ENCODE measurements at places on chromosomes 5 and 9. TPM values are rescaled to one million over a fixed set of nuclear protein-coding genes. Genes with fewer than 3 reads are reported as not detected.

- no peak for DNase-seq
These were observed 7.4 kb downstream of the BRD3OS start for GRCh38 chr9:134032456-134033222.

DNA sequence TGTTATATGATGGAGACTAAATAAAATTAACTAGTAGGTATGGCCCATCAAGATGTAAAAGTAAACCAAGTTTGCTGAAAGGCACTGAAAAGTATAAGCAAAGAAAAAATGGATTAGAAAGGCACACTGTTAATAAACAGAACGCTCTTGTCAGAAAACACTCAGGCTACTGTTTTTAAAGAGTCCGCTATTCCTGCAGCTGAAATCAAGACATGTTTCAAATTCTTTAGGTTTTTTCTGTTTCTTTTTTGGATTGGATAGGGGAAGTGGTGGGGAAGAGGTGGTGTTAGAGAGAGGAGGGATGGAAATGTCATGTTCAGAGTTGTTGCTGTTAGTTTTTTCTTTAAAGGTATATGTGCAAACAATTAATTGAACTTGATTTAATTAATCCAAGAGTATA lies 17.5 kb downstream of the OSTF1 start:
- DNase-seq: no peak

DNA sequence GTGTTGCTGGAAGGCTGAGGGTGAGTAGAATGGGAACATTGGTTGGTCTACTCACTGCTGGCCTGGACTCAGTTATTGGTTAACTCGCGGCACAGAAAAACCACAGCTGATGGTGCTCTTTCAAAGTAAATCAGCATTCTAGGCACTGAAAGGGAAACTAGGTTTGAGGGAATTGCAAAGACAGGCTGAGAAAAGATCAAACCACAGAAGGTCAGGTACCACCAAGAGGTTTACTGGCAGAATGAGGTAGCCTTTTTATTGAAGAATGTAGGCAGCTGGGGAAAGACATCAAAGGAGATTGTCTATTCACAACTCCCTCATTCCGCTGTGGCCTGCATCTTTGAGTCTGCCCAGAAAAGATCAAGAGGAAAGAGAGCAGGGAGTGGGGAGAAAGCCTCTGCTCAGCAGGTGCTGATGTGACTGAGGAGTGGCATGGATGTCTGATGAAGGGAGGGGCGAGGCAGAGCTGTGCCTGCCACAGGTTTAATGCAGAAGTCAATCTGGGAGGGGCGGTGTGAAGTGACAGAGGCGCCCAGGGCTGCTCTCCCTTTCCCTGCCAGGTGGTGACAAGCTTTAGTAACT lies 255.5 kb downstream of the MAN2A1 start:
- no peak for DNase-seq

GRCh38 chr9:125755340-125755739 lies 8.2 kb downstream of the PBX3 start:
- peak; percentile 56 for DNase-seq

DNA sequence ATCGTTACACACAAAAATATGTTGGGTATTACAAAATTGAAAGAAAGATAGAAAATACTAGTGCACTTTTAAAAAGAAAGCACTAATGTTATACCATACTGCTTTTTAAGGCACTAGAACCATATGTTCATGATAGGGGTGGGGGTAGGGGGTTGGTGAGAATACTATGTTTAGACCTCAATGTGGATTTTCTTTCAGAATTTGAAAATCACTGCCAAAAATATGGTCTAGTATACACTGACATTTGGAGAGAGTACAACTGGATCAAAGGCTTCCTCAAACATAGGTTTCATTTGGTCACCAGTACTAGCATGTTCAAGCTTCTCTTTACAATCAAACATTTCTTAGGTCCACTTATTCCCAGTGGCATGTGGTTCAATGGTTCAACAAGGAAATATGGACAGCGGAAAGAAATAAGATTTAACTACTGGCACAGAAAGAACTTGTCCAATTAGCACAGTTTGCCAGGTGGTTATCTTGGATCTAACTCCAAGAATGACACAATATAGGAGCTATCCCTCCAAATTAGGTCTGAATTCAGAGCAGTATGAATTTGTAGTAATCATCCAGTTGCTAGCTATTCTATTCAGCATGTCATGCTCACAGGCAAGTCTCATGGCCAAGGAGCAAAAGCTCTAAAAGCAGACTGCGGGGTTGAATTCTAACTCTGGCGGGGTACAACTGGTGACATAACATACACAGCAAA lies 139.3 kb downstream of the SLC24A2 start:
- no peak for DNase-seq

- peak; percentile 39 for DNase-seq
These were observed at the start of gene ADCY2 for GRCh38 chr5:7395947-7396712. TSS of gene ADCY2 (plus strand) at chr5:7396138. CDS start at chr5:7396297, 159 bp downstream.

GRCh38 chr9:86946201-86947145 lies 833 bp downstream of the GAS1 start:
- peak; percentile 73 for DNase-seq

DNA sequence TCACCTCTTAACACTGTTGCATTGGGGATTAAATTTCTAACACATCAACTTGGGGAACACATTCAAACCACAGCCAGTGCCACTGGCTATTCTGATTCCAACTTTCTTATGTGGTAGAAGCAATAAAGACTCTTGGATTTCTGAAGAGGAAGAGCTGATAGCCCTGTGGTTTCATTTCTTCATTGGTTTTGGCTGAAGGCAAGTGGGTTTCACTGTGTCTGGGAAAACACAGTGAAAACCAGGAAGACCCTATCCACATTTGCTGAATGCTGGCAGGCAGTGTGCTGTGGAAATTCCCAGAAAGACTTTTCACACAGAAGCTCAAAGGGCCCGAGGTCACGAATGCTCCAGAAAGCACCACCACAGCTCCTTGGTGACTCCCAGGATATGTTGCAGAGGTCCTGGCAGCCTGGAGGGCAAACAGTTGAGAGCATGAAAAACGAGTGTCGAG lies 67.1 kb downstream of the DAPK1 start:
- DNase-seq: no peak

DNA sequence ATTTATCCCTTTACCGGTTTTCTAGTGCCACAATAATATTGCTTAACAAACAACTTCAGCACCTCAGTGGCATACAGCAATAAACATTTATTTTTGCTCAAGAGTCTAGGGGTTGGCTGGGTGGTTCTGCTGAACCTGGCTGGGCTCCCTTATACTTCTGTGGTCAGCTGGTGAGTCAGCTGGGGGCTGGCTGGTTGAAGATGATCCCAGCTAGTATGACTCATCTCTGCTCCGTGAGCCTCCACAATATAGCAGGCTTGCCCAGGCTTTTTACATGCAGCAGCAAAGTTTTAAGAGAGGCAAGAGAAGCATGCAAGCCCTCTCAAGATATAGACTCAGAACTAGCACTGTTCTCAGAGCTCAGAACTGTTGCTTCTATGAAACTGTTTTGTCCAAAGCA lies 523.5 kb upstream of the CLINT1 start:
- peak; percentile 15 for DNase-seq

GRCh38 chr9:81389569-81389993 lies 299.8 kb downstream of the TLE1 start:
- DNase-seq: no peak

DNA sequence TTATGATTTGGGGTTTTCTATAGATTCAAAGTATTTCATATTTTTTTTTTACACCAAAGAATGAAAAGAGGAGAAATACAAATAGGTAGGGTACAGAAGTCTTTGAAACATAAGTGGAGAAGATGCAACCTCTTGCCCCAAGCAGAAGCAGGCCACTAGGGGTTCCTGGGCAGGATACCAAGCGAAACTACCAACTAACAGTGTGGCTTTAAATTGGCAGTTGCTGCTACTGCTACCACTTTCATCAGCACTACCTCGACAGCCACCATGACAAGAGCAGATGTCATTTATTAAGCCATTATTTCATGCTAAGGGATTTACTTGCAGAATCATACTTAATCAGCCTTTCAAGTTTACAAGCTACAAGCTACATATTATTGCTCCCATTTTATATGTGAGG lies 288.1 kb downstream of the NR3C1 start:
- no peak for DNase-seq

- no peak for DNase-seq
These were observed 33.7 kb downstream of the NIM1K start for GRCh38 chr5:43225649-43226245.

- no peak for DNase-seq
These were observed 125.6 kb downstream of the LPAR1 start for GRCh38 chr9:110912419-110913291.

- DNase-seq: no peak
These were observed 33.4 kb downstream of the GIN1 start for GRCh38 chr5:103086547-103086946.

GRCh38 chr9:94656200-94656599 lies 16.9 kb upstream of the FBP1 start:
- DNase-seq: peak; percentile 24

GRCh38 chr5:176609724-176610434 lies at the start of gene GPRIN1:
TSS of gene GPRIN1 (minus strand) at chr5:176610156. CDS start at chr5:176599834, 10,322 bp downstream.
- DNase-seq: peak; percentile 79

- DNase-seq: peak; percentile 21
These were observed 106.0 kb upstream of the PTPN3 start for GRCh38 chr9:109604131-109604530.

GRCh38 chr5:39399135-39400036 lies 25.4 kb downstream of the DAB2 start:
- peak; percentile 11 for DNase-seq

GRCh38 chr9:97807681-97808080 lies 45.3 kb upstream of the FOXE1 start:
- DNase-seq: no peak

DNA sequence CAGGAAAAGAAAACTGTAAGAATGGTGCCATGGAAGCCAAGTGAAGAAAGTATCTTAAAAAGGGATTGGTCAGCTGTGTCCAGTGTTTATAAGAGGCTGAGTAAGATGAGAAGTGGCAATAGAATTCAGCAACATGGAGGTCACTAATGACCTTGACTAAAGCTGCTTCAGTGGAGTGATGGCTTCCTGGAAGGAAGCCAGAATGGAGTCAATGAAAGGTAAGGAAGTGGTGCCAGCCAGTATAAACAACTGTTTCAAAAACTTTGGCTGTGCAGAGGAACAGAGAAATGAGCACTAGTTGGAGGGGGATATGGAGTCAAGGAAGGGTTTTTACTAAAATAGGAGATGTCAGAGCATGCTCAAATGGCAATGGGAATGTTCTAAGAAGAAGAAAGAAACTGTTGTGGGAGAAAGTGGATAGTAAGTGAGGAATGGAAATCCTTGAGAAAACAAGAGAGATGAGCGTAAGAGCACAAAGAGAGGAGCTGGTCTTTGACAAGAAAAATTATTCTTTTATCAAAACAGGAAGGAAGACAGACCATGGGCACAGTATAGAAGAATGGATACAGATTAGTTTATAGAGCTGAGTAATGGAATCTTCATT lies 11.1 kb upstream of the NRG2 start:
- DNase-seq: no peak

- DNase-seq: no peak
These were observed 5.6 kb upstream of the CAMK2A start for GRCh38 chr5:150295172-150295634.

DNA sequence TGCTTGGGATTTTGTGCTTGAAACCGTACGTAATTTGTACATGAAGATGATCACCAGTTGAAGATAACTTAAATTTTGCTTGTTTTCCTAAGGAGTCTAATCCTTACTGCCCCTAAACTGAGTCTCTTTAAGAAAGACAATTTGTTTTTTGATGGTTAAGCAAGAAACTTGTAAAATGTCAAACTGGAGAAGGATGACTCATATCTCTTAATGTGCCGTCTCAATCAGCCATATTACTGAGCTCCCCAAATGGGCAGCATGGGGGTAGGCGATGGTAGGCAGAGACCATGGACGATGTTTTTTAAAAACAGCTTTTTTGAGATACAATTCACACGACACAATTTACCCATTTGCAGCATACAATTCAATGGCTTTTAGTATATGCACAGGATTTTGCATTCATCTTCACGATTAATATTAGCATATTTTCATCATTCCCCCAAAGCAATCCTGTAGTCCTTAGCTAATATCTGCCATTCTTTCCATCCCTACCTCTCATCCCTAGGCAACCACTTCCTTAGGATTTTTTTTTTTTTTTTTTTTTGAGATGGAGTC lies 14.3 kb downstream of the ARHGAP26 start:
- DNase-seq: no peak

DNA sequence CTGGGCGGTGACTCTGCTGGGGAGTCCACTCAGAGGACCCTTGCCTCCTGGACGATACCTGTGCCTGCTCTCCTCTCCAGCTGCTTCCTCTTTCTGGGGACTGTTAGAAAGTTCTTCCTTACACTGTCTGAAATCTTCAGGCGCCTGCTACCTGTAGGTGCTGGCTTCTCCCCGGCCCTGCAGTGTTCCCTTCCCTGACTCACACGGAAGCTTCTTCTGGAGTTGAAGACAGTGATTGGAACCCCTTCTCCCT lies 562 bp downstream of the GSN start:
- DNase-seq: no peak

GRCh38 chr5:6083311-6083978 lies 294.9 kb downstream of the MED10 start:
- peak; percentile 37 for DNase-seq

- DNase-seq: peak; percentile 30
These were observed 933.8 kb upstream of the DMAC1 start for GRCh38 chr9:8733131-8733954.

GRCh38 chr5:67693956-67694809 lies 497.6 kb upstream of the CD180 start:
- no peak for DNase-seq

DNA sequence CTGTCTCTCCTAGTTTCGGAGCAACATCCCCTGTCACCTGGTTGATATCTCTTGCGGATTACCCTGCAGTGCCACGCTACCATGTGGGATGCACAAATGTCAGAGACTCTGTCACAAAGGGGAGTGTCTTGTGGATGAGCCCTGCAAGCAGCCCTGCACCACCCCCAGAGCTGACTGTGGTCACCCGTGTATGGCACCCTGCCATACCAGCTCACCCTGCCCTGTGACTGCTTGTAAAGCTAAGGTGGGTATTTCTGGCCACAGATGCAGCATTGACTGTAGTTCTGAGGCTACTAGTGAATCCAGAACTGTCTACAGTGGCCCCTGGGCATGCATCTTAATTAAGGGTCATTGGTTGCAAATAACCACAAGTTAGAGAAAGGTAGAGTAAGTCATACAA lies 50.8 kb downstream of the AQP7 start:
- no peak for DNase-seq

- DNase-seq: no peak
These were observed 48.5 kb downstream of the SLC22A5 start for GRCh38 chr5:132417889-132418485.

GRCh38 chr9:28923351-28923750 lies 1350.1 kb upstream of the C9orf72 start:
- DNase-seq: no peak

The RIMOC1 gene
- total RNA-seq: 25.3 TPM

The CD274 gene
- total RNA-seq: not detected

The DIRAS2 gene
- 0.28 TPM for total RNA-seq

The SHC3 gene
- 2.5 TPM for total RNA-seq

The SV2C gene
- total RNA-seq: 0.12 TPM

The FCN2 gene
- total RNA-seq: not detected

The TMEM250 gene
- 39.2 TPM for total RNA-seq

The RFESD gene
- 2.4 TPM for total RNA-seq

The MYO10 gene
- total RNA-seq: 114 TPM

The SHOC1 gene
- total RNA-seq: not detected

Measured in GM23338 (cell line).